Smooth muscle cell of the umbilical artery (primary cell): ENCODE measurements at places on chromosomes 4 and X. TPM values are rescaled to one million over a fixed set of nuclear protein-coding genes. Genes with fewer than 3 reads are reported as not detected.

Gene ADAMTS3
- total RNA-seq = 3.3 and 5.5 TPM in 2 replicates

Gene SLC7A11
- 24.9 and 34.4 TPM in 2 replicates for total RNA-seq

Gene PDZD11
- total RNA-seq = 41.6 and 44.8 TPM in 2 replicates

Gene TRO
- total RNA-seq = 26.7 and 30.3 TPM in 2 replicates

Gene PGAM4
- 0.30 TPM in 1 of 2 replicates, not detected in the other for total RNA-seq

Gene SERTM2
- 0.05 and 1.5 TPM in 2 replicates for total RNA-seq

Gene GLRA2
- total RNA-seq = not detected in 2 replicates

Gene SHOX
- not detected in 2 replicates for total RNA-seq

Gene GATB
- total RNA-seq = 12.8 and 19.1 TPM in 2 replicates

Gene HERC5
- total RNA-seq = 0.59 and 0.69 TPM in 2 replicates

Gene DUSP21
- total RNA-seq = not detected in 2 replicates

Gene DCX
- not detected in 2 replicates for total RNA-seq

Gene PCDH18
- total RNA-seq = 9.7 and 30.0 TPM in 2 replicates

Gene ESX1
- total RNA-seq = not detected in 2 replicates

Gene RAB41
- not detected in 2 replicates for total RNA-seq

Gene SMPX
- total RNA-seq = not detected in 2 replicates

Gene CENPU
- 2.4 and 17.3 TPM in 2 replicates for total RNA-seq

Gene NDNF
- 1.2 and 1.5 TPM in 2 replicates for total RNA-seq

Gene PAGE1
- not detected in 2 replicates for total RNA-seq

Gene SRPX
- total RNA-seq = 94.4 and 124 TPM in 2 replicates

Gene F8A3
- 0.78 and 2.1 TPM in 2 replicates for total RNA-seq

Gene PUDP
- 7.1 and 8.0 TPM in 2 replicates for total RNA-seq

Gene HOPX
- 0.14 TPM in 1 of 2 replicates, not detected in the other for total RNA-seq

Gene MAGED4
- total RNA-seq = 53.1 and 89.1 TPM in 2 replicates

Gene MBNL3
- 0.30 and 2.0 TPM in 2 replicates for total RNA-seq

Gene F8
- total RNA-seq = 2.4 and 2.9 TPM in 2 replicates

Gene MAGEA4
- not detected in 2 replicates for total RNA-seq

Gene H2BW2
- total RNA-seq = not detected in 2 replicates

Gene AKAP4
- not detected in 2 replicates for total RNA-seq

Gene SPANXD
- not detected in 2 replicates for total RNA-seq

Gene SOWAHD
- 0.09 and 0.89 TPM in 2 replicates for total RNA-seq

Gene STOX2
- total RNA-seq = 1.8 and 2.2 TPM in 2 replicates

Gene EDA
- under 0.01 and 0.23 TPM in 2 replicates for total RNA-seq
